ENCODE measurements at places on chromosomes 12 and 14.

DNA sequence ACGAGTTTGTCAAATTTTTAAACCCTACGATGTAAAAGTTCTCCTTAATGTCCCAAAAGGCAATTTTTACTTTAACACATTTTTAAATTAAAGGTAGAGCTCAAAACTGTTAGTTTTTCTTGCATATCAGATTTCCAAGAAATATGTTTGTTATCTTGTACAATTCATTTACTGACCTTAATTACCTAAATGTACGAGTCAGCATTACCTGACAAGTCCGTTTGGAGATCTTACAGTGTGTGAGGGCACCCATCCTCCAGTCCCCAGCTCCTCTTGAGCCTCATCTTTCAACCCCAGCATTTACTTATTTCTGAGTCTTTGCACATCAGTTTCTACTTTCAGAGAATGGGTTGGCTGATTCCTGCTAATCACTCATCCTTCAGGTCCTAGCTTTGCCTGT is 23.7 kb downstream of the PPM1H start:
- no peak for DNase-seq

GRCh38 chr12:67091204-67091603 is 178.0 kb upstream of the CAND1 start:
- no peak for DNase-seq

DNA sequence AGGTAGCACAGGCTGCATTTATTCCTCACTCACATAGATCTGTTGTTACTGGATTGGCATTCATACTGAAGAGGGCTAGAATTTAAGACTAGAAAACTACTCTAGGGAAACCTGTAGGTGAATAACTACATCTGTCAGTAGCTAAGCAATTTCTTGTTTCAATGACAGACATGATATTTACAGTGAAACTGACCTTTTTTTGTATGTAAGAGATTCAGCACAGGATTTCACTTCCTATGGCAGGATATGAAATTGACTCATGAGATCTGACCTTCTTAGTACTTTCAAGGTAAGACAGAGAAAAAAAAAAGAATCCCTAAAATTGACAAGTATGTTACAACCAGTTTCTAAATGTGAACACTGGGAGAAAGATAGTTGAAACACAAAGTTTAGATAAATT is 189.8 kb upstream of the SLC16A7 start:
- DNase-seq: no peak

GRCh38 chr12:5217936-5218335 is 174.3 kb downstream of the KCNA5 start:
- no peak for DNase-seq

DNA sequence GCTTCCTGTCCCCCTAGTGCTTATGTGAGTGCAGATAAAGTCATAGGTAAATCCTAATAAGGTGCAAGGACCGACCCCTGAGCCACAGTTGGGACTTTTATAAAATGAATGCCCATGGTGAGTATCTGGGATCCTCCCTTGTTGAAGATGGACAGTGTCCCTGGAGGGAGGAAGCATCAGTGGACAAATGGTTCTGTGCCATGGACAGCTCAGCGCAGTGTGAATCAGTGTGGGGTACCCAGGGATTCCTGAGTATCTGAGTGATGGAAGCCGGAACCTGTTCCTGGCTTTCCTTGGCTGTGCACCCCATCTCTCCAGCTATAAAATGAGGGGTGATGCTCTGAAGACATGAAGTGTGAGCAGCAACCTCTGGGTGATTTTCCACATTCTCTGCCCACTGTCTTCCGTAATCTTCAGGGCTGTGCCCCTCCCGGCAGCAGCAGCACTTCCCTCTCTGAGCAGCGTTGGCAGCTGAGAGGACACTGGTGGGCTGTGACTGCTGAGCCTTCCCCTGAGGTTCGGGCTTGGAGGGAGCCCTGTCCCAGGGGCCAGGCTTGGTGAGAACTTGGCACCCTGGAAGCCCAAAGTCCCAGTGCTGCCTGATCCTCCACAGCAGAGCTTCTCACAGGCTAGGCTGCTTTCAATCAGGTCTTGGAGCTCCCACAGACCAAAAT is 25.0 kb downstream of the VCPKMT start:
- DNase-seq: peak; percentile 29

DNA sequence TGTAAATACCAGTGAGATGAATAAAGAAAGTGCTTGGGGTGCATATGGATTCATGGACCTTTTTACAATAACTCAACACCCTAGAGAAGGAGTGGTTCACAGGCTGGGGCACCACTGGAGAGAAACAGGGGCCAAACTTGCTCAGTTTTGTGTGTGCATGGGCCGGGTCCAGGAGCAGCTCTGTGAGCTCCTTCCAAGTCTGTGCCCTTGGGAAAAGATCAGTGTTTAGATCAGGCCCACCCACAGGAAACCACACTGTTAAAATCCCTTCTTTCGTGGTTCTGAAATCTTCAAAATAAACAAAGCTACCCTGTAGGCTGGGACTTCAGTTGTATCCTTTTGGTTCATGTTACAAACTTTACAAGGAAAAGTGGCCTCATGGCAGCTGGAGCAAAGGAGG is 156.1 kb upstream of the TMEM260 start:
- DNase-seq: no peak

DNA sequence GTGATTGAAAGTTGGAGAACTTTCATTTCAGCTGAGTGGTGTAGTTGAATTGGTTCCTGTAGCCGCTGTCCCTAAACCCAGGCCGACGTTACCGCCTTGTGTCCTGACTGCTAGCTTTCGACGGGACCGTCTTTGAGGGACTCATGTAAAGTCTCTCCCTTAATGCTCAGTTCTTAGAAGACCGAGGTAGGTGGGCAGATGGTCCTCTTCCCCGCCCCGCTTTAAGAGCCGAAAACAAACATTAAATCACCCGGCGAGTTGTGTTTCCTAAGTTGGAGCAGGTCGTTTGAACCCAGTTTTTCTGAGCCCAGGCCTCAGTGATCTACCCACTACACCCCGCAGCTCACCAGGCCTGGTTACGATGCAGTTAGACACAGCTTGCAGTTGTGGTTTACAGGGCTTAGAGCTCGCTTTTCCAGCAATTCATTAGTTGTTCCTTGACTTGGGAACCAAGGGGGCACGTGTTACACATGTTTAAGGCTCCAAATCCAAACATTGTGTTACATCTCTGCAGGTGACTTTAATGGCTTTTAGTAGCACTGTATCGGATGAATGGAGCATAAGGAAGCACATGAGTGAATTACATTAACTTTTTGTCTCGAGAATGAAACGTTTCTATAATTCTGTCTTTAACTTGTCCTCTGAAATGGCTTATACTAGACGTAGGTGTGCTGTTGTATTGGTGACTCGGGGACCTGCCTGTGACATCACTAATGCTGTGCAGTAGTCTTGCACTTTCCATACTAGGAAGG is 790 bp downstream of the NEDD1 start:
- no peak for DNase-seq

- no peak for DNase-seq
Measured at GRCh38 chr14:69579476-69579875, 4.8 kb upstream of the CCDC177 start.

- peak; percentile 88 for DNase-seq
Measured at GRCh38 chr12:68784015-68784414, 24.0 kb upstream of the MDM2 start.

DNA sequence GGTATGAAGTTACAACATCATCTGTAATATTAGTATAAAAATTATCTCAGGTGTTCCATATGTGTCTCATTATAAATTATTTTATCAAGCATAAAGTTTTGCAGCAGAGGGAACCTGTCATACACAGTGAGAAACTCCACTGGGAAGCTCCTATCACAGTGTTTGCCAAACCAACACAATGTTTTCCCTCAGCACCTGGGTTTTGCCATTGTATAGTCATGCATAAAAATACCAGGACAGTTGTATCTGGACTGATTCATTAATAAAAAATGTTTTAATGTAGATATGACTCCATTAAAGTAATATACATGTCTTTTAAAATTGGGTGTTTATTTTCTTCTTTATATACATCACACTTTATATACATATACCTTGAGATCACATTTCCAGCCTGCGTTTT is 56.6 kb downstream of the METTL25 start:
- DNase-seq: no peak

- no peak for DNase-seq
Measured at GRCh38 chr14:38982278-38982677, 120.8 kb downstream of the SEC23A start.

DNA sequence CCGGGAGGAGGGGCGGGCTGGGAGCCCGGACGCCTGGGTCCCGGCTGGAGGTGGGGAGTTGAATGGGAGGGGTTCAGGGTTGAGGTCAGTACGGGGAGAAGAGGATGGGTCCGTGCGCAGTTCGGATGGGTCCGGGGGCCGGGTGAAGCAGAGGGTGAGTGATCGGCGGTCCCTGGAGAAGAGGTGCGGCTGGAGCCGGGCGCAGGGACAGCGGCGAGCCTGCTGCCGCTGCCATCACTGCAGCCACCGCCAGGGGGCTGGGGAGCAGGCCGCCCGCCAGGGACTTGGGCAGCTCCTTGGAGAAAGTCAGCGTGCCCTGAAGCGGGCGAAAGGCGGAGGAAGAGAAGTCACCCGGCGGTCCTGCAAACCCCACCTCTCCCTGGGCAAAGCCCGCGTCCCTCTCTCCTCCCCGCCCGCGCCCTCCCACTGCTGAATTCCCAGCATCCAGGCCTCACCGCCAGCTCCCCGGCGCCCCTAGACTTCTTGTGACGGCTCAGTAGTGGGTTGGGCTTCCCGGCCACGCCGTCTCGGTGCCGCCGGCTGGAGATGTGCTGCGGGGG is 6.0 kb upstream of the GPR84 start:
- DNase-seq: no peak

All from CD14-positive monocyte (primary cell).